ENCODE measurements at places on chromosomes 7 and 10.

- no peak for DNase-seq
Observed at GRCh38 chr10:130727766-130728490, 583.6 kb downstream of the TCERG1L start.

GRCh38 chr7:45343746-45344145 is 186.2 kb downstream of the RAMP3 start:
- no peak for DNase-seq

DNA sequence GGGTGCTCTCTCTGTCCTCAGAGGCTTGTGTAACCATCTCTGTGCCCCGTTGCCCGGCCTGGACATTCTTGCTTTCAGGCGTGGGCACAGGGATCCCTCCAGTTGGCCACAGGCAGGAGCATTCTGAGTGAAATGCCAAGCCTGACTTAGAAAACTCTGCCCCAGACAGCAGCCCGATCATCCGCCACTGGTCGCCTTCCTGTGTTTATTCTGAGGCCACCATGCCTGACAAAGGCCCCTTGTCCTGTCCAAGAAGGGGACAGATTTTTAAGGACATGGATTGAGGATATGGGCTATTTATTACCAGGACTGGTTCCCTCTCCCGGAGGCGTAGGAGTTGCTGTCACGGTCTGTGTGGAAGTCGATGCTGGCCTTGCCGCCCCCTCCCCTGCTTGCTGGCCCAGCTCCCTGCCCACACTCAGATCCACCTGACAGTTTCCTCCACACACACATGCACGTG is 54.3 kb downstream of the SPOCK2 start:
- no peak for DNase-seq

- DNase-seq, result no peak
Observed at GRCh38 chr7:93964813-93965212, 39.3 kb downstream of the BET1 start.

- DNase-seq, result no peak
Observed at GRCh38 chr10:80501913-80502521, 35.7 kb upstream of the SH2D4B start.

DNA sequence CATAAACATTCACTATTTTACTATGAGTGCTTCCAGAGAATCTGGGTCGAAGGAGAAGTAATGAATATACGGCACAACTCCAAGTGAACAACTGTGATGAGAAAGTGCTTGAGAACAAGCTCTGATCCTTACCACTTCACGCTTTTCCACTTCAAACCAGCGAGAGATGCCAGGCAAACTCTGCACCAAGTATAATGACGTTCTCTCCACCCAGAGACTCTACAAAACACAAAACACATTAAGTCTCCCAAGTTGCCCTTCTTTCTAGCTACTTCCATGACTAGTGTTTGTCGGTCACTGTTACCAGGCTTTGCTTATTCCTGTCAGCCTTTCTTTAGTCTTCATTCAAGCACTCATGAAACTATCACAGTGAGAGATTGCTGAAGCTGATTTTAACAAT is 193.1 kb upstream of the IMMP2L start:
- no peak for DNase-seq

DNA sequence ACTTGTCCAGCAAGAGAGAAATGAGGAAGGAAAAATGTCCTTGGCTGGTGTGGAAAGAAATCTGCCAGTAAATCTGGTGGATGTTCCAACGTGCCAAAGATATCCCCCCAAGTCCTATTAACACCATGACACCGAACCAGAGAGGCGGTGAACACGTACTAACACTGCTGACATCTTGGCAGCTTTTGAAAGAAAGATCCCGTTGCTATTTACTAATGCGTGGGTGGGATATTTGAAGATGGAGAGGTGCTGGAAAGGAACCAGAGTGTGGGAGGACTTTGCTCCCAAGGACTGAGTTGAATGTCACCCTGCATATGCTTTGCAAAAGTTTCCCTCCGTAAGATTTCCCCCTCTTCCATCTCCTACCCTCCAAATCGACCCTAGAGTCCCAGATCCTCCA is 7.9 kb downstream of the CCDC3 start:
- no peak for DNase-seq

GRCh38 chr7:76412249-76412648 is 2.8 kb upstream of the SSC4D start:
- DNase-seq, result no peak

GRCh38 chr10:122014652-122015248 is 25.8 kb downstream of the TACC2 start:
- DNase-seq, result no peak

- DNase-seq, result no peak
Observed at GRCh38 chr7:371119-371778, 81.3 kb downstream of the FOXL3 start.

DNA sequence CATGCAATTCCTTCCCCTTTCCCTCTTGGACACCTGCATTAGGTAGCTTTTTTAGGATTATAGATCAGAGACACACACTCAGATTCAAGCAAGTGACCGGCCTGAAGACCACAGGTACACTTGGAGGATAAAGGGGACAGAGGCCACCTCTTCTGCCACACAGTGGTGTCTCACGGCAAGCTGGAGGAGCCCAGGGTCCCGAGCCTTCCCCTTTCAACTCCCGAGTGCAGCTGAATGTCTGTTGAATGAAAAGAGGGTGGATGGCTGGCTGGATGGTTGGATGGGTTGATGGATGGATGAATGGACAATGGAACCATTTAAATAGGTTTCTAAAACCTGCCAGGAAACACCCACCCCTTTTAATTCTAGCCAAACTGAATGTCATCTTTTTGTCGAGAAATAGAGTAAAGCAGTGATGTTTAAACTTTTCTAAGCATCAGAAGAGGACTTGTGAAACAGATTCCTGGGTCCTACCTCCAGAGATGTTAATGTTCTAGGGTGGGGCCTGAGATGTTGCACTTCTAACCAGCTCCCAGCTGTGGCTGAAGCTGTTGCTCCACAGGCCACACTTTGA is 49.2 kb upstream of the ZMIZ1 start:
- DNase-seq, result no peak

DNA sequence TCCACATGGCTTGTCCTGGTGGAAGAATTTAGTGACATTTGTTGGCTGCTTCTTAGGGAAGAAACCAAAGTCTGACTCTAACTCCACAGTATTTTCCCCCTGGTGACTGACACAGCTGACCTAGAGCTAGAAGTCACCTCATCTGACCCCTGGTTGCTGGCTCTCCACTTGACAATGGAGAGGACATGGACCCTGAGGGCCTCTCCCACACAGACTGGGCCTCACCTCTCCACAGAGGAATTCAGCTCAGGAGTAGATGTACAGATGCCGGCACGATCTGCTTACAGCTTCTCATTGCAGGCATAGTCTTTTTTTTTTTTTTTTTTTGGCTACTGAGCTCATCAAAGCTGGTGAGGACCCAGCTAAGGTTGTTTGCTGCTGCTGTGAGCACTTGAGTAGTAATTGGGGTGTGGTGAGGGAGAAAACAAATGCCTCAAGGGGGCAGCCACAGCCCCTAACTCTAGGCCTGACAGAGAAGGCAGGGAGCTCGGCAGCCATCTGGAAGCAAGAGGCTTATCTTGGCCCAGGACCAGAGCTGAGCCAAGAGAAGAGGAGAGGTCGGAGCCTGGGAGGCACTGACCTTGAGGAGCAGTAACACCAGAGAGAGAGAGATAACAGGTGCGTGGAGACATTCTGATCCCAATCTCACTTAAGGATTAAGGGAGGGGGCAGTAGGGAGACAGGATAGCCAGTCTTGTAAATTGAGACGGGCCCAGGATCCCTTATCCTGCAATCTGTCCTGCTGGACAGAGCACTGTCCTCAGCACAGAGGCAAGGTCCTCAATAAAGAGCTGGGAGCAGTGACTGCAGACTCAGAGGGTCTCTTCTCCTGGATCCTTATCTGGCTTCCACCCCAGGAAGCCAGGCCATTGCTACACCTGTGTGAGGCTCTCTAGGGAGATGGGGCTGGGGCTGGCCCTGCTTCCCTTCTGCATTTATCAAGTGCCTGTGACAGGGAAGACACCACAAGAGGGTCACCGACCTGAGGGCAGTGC is 9.4 kb downstream of the PRSS58 start:
- no peak for DNase-seq

GRCh38 chr7:156082048-156083040 is 270.1 kb upstream of the SHH start:
- DNase-seq, result no peak

GRCh38 chr7:68324621-68325020 is 1273.7 kb upstream of the AUTS2 start:
- no peak for DNase-seq

GRCh38 chr10:110829721-110830410 is 41.9 kb upstream of the PDCD4 start:
- DNase-seq, result no peak

- no peak for DNase-seq
Observed at GRCh38 chr7:151185762-151186639, 1.0 kb downstream of the ASB10 start.

DNA sequence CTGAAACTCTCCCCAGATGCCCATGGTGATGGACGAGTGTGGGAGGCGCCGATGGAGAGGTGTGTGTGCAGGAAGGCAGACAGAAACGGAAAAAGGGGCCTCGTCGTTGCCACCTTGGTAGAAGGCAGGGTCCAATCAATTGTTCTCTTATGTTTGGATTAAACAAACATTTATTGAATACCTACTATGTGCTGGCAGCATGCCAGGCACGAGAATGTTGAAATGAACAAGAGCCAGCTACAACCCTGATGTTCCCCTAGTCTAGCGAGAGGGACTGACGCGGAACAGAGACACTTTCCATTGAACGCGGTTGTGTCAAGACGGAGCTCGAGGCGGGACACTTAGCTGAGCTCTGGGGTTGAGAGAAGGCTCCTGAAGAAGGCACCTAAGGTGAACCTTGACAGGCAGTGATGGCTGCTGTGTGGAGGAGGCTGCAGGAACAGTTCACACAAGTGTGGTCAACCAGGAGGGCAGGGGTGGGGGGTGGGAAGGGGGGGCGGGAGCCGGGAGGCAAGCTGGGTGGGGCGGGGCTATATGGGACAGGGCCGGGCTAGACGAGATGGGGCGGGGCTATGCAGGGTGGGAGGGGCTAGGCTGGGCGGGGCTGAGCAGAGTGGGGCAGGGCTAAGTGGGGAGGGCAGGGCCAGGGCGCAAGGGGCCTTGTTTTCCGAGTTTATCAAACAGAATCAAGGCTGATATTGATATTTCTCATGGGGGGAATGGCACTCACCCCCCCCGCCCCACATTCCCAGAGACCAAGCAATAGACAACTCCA is 181.0 kb downstream of the GATA3 start:
- no peak for DNase-seq

GRCh38 chr7:18806177-18806576 is 310.6 kb downstream of the HDAC9 start:
- DNase-seq, result no peak

DNA sequence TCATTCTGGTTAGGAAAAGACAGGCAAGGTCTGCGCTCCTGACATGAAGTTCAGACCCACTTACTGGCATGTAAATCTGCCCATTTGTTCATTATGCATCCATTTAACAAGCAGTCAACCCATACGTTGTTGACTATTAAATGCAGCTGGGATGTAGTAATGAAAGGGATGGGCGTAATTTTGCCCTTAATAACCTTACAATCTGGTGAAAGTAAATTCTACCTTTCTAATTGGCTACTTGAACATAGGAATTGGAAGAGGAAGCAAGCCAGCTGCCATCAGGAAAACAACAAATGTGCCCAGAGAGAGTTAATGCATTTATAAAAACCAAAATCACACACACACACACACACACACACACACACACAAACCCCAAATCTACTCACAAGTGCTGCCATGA is 170.2 kb upstream of the PITRM1 start:
- DNase-seq, result no peak

- no peak for DNase-seq
Observed at GRCh38 chr7:84113906-84114850, 80.4 kb downstream of the SEMA3A start.

DNA sequence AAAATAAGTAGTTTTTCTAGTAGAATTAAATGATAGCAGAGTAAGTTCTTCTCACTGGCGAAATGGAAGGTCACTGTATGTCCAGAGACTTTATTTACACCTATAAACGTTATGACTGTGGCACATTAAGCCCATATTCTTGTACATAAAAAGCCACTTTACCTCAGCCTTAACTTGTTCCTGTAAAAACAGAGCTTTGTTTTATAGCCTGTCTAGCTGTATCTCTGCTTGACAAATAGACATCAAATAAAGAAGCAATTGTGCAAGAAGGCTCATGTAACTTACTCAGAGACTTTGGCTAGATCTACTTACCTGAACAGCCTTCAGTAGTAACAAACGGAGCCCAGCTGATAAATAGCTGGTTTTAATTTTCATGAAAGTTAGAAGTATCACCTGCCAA is 324.1 kb upstream of the BMPER start:
- DNase-seq, result no peak

DNA sequence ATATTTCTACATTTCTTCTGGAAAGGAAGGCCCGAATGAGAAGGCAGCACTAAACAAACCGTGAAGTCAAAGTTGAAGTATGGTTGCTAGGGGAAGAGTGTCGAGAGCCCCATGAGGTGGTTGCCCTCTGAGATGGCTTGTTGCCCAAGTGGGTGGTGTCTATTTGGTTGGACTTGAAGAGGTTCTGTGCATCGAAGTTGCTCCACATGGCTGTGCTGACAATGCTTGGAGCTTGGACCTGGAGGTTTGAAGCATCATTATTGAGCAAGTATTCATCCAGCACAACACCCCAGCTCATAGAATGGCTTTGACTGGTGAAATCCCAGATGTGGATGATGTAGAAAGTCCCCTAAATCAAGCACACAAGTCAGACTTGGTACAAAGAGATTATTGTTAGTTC is 165.2 kb upstream of the CDCA7L start:
- DNase-seq, result no peak

- no peak for DNase-seq
Observed at GRCh38 chr7:96669812-96670211, 39.8 kb downstream of the SEM1 start.

- DNase-seq, result no peak
Observed at GRCh38 chr7:24299192-24299591, 15.2 kb downstream of the NPY start.

GRCh38 chr7:65233409-65234034 is 140.1 kb upstream of the ZNF92 start:
- no peak for DNase-seq

- no peak for DNase-seq
Observed at GRCh38 chr7:115340828-115341227, 418.9 kb downstream of the MDFIC start.

DNA sequence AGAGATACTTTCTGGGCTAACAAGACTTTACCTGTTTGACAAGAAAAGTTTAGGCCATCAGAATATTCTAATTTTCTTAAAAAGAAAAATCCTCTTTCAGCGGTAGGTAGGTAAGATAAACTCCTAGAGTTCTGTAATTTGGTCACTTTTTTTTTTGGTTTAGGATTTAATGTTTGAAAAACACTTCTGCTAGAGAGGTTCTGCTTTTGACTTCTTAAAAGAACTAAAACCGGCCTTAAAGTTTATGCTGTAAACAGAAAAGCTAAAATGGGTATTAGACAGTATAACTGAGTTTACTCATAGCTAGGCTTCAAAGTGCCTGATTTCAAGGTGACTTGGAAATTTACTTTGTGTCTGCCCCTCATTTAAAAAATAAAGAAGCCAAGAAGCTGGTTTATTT is 21.7 kb upstream of the KMT2E start:
- DNase-seq, result no peak

Data from stimulated activated effector memory CD8-positive, alpha-beta T cell treated with anti-CD3 and anti-CD28 coated beads, Interleukin-12 subunit alpha, Interleukin-12 subunit beta, amount 100 ng/mL, for 72 hours (primary cell).